ENCODE measurements at places on chromosomes 6 and 20.

DNA sequence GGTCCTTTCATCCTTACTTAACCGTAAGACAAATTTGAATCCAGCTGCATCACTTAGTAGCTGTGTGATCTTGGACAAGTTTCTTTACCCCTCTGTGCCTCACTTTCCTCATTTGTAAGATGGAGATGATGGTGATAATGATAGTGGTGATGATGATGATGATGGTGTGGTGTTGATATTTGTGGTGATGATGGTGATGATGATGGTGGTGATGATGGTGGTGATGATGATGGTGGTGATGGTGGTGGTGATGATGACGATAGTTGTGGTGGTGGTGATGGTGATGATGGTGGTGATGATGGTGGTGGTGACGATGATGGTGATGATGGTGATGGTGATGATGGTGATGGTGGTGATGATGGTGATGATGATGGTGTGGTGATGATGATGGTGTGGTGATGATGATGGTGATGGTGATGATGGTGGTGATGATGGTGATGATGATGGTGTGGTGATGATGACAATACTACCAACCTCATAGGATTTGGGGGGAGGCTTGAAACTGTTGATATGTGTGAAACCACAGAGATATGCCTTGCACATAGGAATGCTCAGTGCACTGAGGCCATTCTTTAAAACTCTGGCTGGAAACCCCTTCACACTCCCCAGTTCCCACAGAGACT is 233.2 kb downstream of the LY86 start:
- no peak for DNase-seq

- DNase-seq, result peak; percentile 12
Observed at GRCh38 chr20:44056010-44056698, 130.8 kb downstream of the JPH2 start.

DNA sequence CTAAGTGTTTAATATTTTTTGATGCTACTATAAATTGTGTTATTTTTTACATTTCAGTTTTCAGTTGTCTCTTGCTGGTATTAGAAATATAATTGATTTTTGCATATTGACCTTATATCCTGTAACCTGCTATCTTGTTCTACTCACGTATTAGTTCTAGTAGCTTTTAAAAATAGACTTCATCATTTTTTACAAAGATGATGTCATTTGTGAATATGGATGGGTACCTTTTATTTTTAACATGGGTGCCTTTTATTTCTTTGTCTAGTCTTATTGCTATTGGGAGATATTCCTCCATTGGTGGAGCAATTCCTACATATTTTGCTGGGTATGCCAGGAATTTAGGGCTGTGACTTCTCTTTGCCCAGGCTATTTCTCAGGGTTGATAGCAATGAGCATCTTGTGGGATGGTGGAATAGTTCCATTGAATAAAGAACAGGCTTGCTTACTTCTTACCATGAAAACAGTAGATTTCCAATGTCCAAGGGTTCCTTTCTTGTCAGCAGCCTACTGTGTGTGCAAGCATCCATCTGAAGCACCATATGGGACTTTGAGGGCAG is 149.7 kb downstream of the CARMIL1 start:
- DNase-seq, result no peak

GRCh38 chr6:12733876-12734275 is 17.3 kb downstream of the PHACTR1 start:
- DNase-seq, result no peak

DNA sequence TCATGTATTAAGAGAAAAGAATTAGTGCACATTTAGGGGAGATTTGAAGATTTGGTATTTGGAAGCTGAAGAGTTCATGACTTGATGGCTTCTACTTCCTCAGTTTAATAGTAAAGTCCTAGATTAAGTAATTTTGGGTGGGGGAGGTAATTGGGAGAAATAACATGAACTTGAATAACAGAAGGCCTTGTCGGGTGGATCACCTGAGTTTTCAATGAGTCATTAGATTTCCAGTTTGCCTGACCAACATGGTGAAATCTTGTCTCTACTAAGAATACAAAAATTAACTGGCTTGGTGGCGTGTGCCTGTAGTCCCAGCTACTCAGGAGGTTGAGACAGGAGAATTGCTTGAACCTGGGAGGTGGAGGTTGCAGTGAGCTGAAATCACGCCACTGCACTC is 181.0 kb downstream of the GJA1 start:
- DNase-seq, result no peak

DNA sequence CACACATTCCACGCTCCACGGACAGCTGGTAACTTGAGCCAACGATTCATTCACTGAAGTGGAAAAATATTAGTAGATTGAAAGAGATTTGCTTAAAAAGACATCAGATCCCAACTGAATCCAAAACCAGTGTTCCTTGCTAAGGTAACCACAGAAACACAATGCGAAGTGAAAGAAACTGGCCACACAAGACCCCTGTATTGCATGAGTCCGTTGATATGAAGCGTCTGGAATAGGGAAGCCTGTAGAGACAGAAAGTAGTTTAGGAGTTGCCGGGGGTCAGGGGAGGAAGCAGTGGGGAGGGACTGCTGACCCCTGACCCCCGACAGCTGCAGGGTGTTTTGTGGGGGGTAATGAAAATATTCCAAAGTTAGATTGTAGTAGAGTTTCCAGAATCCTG is 10.0 kb downstream of the PCK1 start:
- no peak for DNase-seq

GRCh38 chr6:131597446-131597845 is 24.4 kb downstream of the ARG1 start:
- no peak for DNase-seq

DNA sequence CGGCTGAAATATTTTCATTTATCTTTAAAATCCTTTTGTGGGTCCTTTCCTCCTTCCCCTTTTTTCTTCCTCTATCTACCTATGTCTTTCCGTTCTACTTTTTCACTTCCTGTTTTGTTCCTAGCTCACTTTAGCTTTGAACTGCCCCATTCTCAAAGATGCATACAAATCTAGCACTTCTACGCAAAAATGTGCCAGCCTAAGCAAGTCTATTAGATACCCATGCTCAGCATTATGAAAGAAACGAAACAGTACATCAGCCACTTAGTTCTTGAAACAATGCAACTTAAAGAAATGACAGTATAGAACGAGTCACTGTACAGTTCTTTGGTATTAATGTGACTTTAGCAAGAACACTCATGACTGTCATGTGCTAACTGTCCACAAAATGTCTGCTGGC is 47.3 kb upstream of the MARCKS start:
- DNase-seq, result no peak

GRCh38 chr6:121951123-121951522 is 448.3 kb upstream of the HSF2 start:
- no peak for DNase-seq

- no peak for DNase-seq
Observed at GRCh38 chr6:3542032-3542640, 85.3 kb upstream of the SLC22A23 start.

- no peak for DNase-seq
Observed at GRCh38 chr6:21437581-21437980, 156.0 kb upstream of the SOX4 start.

GRCh38 chr6:112231594-112232060 is 22.7 kb downstream of the LAMA4 start:
- no peak for DNase-seq

DNA sequence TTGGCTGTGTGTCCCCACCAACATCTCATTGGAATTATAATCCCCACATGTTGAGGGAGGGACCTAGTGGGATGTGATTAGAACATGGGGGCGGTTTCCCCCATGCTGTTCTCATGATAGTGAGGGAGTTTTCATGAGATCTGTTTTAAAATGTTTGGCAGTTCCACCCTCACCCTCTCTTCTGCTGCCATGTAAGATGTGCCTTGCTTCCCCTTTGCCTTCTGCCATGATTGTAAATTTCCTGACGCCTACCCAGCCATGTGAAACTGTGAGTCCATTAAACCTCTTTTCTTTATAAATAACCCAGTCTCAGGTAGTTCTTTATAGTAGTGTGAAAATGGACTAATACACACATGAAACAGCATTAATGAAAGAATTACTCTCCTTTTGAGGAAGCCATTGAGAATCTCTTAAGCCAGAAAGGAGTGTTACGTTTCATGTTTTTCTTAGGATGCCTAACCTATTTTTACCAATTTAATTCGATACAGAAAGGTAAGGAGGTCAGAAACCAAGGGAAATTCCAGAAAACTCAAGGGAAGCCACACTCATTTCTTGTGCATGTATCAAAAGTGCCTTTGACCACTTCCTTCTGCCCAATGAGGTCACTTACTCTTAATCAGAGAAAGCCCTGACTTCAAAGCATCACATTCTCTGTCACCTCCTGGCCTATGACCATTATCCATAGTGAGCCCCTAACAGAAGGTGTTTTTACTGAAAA is 24.7 kb upstream of the HINT3 start:
- no peak for DNase-seq

DNA sequence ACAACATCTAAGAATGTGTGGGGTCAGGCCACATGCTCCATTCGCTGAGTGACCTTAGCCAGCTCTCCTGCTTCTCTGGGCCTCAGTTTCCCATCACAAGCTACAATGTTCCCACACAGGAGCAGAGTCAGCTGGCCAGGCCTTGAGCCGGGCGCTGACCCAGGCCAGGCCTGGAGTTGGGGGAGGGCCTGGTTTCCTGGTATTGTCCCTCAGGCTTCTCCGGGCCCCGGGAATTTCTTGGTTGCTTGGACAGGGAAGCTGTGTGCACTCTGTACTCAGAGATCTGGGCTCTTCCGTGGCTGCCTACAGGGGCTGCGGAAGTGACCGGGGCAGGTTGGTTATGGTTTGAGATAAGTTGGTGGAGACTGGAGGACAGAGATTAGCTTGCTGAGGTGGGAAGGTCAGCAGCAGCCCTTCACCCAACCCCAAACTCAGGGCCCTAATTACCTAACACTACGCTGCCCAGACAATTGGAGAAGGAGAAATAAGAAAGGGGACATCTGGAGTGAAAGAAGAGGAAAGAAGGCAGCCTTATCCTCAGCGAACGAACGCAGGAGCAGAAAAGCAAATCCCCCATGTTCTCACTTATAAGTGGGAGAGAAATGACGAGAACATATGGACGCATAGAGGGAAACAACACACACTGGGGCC is 6.2 kb downstream of the TGM2 start:
- DNase-seq, result no peak

DNA sequence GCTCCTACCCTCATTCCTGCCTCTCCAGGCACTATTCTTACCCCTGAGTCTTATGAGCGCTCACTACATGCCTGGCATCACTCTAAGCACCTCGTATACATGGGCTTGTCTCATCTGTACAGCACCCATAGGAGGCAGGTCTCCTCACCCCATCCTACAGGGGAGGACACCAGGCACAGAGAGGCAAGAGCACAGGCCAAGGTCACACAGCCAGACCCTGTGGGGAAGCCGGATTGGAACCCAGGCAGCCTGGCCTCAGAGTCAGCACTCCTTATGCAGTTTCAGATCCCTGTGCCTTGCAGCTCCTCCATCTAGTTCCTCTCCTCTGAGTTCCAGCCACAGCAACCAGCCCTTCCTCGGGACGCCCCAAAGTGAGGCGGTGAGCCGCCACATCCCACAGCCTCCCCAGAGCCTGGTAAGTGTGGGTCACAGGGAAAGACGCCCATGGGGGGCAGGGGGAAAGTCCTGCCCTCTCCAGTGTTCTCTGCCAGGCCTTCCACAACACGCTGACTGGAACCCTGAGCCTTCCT is 103.3 kb downstream of the NFATC2 start:
- DNase-seq, result no peak

DNA sequence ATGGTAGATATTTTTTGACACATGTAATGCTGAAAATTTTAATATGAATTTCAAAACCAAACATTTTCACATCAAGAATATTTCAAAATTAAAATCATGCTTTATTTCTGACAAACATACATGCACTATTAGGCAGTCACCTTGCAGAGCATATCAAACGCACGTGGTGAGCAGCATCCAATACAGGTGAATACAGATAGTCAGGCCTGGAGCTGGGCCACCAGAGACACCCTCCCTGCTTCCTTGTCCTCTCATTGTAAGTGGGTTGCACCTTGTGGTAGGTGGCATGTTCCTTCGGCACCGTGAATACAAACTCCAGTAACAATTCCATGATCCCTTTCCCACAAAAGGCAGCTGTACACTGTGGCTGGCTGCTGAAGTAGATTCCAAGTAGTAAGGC is 8.9 kb downstream of the REV3L start:
- DNase-seq, result no peak

DNA sequence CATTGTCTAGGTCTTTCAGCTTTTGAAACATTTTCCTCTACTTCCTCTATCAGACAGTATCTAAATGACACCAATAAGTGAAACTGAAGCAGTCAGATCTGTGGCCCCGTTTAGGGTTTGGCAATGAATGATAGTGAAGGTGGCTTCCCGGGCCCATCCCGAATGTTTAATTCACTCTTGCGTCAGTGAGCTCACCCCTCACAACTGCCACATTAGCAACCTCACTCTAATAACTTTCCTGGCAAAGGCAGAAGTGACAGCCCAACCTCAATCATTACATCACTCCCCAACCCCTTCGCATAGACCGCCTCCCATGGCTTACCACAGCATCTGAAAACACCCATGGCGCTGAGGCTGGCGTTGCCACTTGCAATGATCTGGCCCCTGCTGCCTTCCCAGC is 92.4 kb upstream of the CD83 start:
- no peak for DNase-seq

DNA sequence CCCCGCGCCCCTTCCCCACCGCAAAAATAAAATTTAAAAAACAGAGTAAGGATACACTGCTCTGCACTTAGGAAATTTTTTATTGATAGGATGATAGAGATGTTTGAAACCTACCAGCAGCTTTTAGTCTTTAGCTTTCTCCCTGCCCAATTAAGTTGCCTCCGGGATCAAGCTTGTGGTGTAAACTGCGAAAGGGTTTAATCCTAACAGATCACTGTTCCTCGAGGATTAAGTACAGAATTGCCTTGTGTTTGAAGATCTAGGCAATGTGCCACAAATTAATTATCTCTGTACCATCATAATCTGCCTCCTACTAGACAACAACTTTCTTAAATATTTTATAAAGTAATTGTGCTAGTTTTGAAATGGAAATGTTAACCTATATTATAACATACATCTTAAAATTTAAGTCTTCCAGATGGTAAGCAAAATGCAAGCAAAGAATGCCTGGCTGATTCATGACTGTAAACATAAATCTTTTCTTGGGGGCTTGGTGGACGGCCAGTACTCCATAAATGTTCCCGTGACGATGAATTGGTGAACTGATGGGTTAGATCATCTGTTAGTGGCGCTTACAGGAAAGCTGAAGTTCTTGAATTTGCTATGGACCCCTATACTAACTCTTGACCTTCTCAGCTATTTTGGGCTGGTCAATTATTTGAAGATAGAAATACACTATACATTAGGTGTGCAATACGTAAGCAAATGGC is 58.0 kb upstream of the ARHGAP18 start:
- no peak for DNase-seq

DNA sequence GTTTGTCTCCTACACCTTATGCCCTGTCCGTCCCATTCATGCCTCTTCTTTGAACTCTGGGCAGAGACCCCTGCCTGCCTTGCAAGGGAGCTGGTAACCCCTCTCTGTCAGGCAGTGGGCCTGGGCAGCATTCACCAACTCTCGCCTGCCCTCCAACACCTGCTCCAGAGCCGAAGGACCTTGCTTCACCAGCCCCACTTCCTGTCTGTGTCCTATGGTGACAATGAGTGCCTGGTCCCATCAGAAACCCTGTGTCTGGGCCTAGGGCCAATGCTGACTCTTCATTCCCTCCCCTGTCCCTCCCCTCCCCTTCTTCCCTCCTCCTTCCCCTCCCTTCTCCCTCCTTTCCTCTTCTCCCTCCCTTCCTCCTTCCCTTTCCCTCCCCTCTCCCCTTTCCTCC is 22.8 kb upstream of the PCMTD2 start:
- no peak for DNase-seq

Data from progenitor cell of endocrine pancreas (in vitro differentiated cells).